ENCODE measurements at places on chromosomes 2 and 18.

- DNase-seq, result no peak
Measured at GRCh38 chr2:219675221-219675620, 47.8 kb downstream of the SLC4A3 start.

GRCh38 chr18:56321470-56321869 lies 316.9 kb downstream of the TXNL1 start:
- DNase-seq, result no peak

GRCh38 chr2:159648643-159649042 lies 32.3 kb upstream of the BAZ2B start:
- no peak for DNase-seq

- DNase-seq, result no peak
Measured at GRCh38 chr2:16243411-16243996, 303.2 kb downstream of the MYCN start.

DNA sequence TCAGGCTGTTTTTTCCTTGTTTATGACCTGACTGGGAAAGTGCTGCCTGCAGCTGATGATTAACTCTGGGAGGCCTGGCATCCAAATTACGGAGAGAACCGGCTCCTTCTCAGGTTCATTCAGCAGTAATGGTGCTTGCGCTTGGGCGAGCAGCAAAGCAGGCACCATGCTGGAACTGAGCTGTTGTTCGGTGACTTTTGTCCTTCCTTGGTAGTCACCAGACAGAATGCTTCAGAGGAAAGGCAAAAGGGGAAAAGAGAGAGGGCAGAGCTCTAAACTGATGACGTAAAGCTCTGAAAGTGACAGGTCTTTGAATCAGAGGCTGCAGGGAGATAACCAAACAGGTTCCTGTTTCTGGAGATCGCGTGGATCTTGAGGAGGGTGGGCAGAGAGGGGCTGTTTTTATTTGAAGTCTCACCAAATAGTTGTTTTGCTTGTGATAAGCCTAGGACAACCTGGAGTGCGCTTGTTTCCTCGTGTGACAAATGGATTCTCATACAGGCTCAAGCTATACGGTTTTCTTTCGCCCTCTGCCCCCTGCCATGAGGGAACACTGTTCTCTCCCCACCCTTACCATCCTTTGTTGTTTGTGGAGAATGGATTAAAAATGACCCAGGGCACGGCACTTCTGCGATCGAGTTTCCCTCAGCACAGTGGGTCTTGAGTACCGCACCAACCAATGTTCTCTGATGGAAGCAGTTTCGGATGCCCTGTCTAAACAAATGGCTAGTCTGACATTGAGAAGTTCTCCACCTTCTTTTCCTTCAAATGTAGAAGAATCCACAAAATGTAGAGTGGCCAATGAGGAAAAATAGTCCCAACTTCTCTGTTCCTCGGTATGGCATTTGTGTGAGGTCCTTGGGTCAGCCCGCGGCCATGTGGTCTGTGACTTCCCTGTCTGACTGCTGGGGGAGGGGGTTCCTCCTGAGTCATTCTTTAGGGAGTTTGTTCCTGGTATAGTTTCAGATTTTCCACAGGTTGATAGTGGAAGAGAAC lies 1.3 kb downstream of the RASGRP3 start:
- DNase-seq, result no peak

DNA sequence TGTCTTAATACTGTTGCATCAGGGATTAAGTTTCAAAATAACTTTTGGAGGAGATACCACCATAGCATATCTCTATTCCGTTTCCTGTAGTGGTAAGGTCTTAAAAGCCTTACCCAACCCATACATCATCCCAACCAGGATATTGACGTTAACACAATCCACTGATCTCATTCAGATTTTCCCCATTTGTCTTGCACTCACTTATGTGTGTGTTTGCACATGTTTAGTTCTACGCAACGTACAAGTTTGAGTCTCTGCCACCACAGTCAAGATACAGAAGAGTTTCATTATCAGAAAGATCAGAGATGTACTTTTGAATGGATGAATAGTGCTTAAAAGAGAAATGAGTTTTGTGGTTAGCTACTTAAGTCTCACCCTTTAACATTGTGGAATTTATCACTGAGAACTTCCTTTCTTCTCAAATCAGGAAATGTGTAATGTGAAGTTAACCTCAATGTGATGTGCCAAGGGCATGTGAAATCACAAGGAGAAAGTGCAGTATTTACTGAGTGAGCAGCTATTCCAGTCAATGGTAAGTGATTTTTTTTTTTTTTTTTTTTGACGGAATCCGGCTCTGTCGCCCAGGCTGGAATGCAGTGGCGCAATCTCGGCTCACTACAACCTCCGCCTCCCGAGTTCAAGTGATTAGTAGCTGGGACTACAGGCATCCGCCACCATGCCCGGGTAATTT lies 69.2 kb upstream of the EPHA4 start:
- no peak for DNase-seq

DNA sequence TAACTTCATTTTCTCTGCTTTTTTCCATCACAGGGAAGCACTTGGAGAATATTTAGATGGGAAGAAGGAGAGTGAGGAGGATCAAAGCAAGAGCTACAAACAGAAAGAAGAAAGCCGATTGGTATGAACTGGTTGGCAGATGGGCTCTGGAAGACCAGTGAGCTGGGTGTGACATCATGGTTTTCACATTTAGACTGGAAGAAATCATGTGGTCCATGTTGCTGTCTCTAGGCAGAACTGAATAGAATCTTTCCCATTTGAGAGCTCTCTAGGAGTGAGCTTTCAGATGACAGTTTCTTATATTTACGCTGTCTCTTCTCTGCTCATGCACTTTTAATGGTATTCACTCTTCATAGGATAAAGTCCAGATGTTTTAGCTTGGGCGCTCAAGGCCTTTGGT lies 12.6 kb downstream of the DRC1 start:
- DNase-seq, result no peak

DNA sequence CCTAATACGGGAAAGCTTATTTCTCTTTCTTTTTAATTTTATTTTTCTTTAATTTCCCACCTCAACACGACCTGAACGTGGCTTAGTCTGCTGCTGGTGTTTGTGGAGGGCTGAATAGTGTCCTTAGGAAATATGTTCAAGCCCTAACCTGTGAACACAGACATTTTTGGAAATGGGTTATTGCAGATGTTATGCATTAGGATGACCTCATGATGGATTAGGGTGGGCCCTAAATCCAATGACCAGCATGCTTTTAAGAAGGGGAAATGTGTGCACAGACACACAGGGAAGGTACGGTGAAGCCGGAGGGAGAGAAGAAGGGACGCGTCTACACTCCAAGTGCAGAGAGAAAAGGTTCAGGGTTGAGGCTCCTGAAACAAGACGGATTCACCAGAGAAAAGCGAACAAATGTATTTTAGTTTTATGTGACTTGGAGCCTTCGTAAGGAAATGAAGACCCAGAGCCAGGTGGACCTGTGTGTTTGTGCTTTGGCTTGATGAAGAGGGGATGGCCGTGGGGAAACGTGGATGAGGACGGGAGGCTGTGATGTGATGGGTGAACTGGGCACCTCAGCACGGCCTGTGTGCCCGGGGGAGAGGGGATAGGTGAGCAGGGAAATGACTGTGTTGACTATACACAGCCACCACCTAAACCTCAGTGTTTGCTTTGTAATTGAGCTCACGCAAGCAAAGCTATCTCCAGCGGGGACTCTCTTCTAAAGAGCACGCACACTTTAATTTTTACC lies 37.5 kb downstream of the RTP5 start:
- no peak for DNase-seq

DNA sequence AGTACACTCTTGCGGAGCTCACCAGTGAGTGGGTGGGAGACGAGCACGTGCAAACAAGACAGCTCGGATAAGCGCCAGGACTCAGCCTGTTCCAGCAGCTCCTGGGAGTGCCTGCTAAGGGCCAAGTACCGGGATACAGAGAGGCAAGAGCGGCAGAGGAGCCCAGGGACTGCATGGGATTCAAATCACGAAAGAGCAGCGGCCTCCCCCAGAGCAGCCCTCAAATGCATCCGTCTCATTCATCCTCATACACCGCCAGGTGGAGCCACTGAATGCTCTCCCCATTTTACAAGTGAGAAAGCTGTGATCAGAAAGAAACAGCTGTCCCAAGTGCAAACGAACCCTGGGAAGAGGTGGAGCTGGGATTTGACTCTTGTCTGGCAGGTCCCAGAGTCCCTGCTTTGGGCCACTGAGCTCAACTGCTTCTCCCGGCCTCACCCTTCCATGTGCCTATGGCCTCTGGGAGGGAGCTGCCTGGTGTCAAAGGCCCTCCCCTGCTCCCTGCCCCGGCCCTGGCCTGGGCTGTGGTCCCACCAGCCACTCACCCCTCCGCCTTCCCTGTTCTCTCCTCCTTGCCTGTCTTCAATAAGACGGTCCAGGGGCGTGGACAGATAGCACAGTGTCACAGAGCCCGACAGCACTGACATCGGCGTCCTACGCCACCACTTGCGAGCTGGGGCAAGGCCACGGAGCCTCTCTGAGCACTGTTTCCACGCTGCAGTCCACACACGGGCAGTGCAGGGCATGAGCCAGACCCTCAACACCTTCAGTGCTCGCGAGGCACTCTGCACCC lies 72.8 kb upstream of the TAF1B start:
- peak; percentile 84 for DNase-seq

- DNase-seq, result no peak
Measured at GRCh38 chr2:82239176-82239575, 1934.6 kb upstream of the LRRTM1 start.

DNA sequence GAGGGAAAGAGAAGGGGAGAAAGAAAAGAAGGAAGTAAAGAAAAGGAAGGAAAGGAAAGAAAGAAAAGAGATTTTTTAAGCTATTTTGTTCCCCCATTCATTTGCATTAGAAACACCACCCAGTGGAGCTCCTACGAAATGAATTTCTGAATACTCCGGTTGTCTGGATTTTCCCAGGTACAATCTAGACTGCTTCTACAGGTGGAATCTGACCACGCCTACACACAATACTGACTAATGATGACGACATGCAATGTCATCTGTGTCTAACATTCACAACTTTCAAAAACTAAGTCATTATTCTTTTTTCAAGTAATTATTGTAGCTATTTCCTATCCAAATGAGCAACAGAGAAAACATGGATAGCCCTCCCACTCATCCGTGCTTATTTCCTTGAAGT lies 121.7 kb downstream of the ZNF516 start:
- no peak for DNase-seq

- no peak for DNase-seq
Measured at GRCh38 chr2:149187057-149187456, 143.3 kb upstream of the LYPD6 start.

GRCh38 chr18:78487649-78488048 lies 492.0 kb upstream of the SALL3 start:
- DNase-seq, result no peak

DNA sequence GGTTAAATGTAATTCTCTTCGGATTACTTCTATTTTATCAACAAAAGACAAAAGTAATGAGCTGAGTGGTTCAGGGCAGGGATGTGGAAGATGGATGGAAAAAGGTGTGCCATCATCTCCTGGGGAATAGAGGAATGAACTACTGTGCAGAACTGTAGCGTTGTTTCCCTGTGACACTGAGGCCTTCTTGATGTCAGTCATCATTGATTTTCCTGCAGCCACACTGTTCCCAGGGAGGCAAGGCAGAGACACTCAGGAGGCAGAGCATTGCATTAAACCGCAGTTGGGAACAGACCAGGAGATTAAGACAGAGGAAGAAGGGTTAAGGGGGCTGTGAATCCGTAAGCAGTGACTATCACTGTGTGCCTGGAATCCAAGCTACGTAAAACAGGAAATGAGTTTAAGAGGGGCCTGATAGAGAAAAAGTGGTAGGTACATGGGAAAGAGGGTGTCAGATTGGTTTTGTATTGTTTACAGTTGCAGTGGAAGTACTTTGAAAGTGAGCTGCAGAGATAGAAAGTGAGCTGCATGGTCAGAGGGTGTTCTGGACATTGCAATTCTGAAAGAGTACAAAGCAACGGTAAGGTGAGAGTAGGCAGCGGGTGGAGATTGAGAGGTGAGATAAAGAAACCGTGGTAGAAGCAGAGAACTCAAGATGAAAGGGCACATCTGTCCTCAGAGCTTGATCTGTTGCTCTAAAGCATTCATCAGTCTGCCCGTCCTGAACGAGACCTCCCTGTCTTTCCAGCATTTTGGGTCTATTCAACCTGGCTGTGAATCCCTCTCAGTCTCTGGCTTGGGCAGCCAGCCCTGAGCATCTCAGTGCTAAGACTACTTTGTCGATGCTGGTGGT lies 793.4 kb upstream of the CELF4 start:
- no peak for DNase-seq

- no peak for DNase-seq
Measured at GRCh38 chr2:173187941-173188788, 112.5 kb downstream of the MAP3K20 start.

DNA sequence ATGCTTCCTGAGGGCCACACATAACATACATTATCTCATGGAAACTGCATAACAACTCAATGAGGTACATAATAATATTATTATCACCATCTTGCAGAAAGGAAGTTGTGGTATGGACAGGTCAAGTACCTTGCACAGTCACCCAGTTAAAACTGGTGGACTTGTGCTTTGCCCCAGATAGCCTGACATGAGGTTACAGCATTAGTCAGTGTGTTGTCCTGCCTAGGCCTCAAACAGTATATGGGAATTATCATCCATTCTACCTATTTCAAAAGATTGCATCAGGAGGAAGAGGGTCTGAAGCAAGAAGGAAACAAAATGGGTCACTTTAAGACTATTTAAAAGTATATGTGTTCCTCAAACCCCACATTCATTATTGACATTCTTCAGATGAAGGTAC lies 5.4 kb upstream of the ANTXR1 start:
- DNase-seq, result no peak

DNA sequence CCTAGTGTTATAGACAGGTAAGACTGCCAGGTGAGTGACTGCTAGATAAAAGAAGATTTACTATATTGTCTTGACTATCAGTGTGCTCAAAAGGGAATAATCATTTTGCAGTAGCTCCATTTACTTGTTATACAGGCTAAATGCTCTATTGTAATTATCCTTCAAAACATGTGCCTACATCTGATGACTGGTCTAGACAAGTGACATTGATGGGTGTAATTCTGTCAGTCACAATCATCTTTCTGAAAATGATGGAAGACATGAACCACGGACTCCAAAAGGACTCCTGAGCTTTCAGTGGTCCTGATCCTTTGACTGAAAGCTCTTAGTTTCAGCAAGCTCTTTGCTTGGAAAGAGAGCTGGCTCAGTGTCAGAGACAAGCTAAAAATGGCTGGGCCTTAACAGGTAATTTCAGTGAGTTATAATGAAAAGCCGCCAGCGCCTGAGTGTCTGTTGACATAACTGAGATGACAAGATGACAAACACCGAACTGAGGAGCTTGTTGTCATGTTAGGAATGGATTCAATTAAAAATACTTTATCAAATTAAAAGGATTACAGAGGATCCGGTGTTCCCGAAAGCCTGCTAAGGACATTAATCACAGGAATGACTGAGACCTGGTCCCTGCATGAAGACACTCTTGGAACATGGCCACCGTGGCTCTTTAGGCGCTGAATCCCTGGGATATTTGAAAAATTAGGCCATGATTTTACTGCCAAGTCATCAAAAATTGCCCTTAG lies 141.7 kb downstream of the CMPK2 start:
- no peak for DNase-seq

DNA sequence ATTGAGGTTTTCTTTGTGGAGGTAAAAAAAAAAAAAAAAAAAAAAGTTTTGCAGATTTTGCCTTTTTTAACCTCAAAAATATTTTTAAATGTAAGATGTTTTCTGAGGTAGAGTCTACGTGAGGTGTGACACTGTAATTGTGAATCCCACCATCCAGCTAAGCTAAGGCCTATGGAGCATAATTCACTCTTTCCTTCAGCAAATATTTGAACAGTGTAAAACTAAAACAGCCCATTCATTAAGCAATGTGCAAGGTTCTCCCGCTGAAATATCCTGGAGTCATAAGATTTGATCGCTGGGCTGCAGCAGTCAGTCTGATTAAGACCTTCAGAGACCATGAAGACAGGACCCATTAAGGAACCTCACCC lies 105.1 kb downstream of the HNRNPLL start:
- DNase-seq, result no peak

Data from T47D (cell line).